ENCODE measurements at places on chromosomes 5 and 9.

DNA sequence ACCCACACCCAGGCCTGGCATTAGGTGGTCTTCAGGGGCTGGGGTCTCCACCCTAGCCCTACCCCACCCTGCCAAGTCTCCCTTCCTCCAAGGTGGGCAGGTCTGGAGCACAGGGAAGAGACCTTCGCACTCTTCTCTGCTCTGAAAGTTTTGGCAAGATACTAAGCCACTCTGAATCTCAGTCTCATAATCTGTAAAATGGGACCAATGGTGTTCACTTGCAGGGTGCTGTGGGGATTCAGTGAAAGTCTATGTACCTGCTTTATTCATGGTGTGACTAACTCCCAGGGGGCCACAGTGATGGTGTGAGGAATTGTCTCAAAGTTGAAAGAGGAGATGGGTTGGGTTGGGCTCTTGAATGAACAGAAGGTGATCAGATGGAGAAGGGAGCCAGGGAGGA lies 25.0 kb downstream of the LHX2 start:
- DNase-seq: no peak

GRCh38 chr9:68980341-68980914 lies 33.5 kb downstream of the PRKACG start:
- DNase-seq: no peak

DNA sequence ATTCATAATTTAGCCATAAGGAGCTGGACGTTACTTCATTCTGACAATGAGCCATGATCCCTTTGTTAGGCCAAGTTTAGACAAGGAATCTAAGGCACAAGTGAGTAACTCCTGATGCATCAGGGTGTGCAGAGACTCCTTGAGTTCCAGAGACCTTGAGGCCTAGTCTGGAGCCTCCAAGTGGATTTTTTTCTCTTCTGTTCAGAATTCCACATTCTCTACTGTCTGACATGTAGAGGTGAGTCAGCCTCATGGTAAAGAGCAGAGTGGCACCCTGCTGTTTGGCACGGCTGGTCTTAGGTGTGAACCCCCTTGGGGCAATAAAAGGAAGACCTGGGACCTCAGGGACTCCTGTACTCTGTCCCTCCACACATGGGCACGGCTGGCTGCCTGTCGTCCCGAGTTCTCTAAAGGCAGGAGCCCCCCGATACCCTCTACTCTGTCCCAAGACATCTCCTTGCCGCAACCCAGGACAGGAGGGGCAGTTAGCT lies 22.0 kb upstream of the TGFBI start:
- DNase-seq: no peak

DNA sequence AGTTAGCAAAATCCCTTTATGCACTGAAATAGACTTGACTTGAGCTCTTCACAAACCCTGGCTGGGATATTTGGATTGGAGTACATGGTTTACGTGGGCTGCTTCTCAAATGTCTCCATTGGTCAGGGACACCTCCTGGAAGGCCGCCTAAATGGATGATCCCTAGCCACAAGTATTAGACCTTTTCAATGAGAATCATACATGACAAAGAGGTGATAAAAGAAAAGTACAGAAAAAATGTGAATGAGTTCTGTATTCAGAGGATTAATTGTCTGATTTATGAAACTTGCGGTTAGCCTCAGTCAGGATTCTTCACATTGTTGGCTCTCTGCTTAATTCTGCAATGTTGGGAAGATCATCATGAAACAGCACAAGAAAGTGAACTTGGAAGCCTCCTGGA lies 752.8 kb upstream of the ADAMTS16 start:
- no peak for DNase-seq

DNA sequence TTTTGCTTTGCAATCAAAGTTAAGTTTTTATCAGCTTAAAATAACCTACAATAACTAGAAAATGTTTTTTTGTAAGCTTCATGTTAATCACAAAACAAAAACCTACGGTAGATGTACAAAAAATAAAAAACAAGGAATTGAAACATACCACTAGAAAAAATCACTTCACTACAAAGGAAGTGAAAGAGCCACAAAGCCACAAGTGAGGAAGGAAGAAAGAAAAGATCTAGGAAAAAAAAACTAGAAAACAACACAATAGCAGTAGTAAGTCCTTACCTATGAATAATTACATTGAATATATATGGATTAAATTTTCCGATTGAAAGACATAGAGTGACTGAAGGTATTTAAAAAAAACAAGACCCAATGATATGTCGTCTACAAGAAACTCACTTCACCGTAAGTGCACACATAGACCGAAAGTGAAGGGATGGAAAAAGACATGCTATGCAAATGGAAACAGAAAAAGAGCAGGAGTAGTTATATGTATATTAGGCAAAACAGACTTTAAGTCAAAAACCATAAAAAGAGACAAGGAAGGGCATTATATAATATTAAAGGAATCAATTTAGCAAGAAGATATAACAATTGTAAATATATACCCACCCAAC lies 13.4 kb upstream of the ZDHHC21 start:
- no peak for DNase-seq

DNA sequence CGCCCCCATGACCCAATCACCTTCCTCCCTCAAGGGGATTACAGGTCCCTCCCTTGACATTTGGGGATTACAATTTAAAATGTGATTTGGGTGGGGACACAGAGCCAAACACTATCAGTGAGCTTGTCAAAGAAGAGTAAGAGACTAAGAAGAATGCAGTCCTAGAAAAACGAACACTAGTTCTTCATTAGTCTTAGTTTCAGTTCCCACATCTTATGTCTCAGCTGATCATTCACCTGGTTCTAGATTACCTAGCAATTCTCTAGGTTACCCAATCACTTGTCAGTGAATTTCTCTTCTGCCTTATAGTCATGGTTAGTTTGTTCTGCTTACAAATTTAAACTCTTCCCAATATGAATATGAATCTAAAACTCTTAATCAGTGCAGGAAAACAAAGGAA lies 251.5 kb downstream of the COX7C start:
- DNase-seq: no peak

- DNase-seq: no peak
These were observed 34.9 kb downstream of the SH3GL2 start for GRCh38 chr9:17613758-17614157.

- DNase-seq: no peak
These were observed 12.5 kb upstream of the CHD1 start for GRCh38 chr5:98941131-98941883.

Measured in HEK293T (cell line).